Stimulated activated CD4-positive, alpha-beta T cell treated with anti-CD3 and anti-CD28 coated beads, Interleukin-12 subunit alpha, Interleukin-12 subunit beta, amount 100 ng/mL, for 48 hours (primary cell): ENCODE measurements at places on chromosomes 7 and 10.

DNA sequence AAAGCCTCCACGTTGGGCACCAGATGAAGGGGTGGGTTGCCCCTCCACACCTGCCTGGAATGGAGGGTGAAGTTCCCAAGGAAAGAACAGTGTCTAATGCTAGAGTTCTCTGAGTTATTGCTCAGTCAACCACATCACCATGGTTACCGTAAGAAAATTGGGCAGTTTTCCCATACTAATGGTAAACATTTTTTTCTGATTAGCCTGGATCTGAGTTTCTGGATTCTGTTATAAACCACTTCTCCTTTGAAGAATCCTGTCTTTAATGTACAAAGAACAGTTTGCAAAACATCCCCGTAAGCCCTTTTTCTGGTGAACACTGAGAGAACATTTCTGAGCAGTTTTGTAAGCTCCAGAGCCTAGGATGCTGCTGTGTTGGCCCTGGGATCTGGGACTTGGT, 45.5 kb downstream of the ABCC2 start:
- no peak for DNase-seq

DNA sequence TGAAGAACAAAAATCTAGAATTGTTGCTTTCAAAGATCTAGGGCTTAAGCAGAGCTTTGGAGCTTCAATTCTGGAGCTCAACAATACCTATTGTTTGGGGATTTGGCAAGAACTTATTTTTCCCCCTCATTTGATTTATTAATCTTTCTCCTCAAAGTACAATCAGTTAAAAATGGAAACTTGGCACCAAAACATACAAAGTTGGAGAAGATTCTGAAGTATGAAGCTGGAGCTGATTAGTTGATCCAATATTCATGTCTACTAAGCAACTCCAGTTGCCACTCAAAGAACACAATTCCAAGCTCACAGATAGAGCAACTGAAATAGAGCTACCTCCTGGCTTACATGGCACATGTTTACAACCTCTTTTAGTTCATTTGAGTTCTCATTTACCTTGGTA, 3.8 kb downstream of the FAM13C start:
- no peak for DNase-seq

DNA sequence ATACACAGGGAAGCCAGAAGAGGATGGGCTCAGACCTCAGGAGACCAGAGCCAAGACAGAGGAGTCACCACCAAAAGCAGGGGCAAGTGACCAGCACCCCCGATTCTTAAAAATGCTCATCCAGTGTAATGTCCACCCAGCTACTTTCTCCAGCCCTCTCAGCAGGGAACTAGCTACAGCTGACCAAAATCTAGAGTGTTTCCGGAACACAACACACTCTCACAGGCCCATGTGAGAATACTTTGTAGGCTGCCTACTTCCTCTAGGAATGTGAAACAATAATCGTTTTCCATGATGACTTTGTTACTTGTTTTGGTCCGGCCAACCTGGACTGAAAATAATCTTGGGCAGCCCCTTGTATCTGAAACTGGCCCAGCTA, 14.5 kb downstream of the PSAP start:
- no peak for DNase-seq

GRCh38 chr7:50724526-50725520, 57.9 kb downstream of the GRB10 start:
- DNase-seq, result no peak

- no peak for DNase-seq
These were observed 1.5 kb upstream of the JAZF1 start for GRCh38 chr7:28182071-28182471.

DNA sequence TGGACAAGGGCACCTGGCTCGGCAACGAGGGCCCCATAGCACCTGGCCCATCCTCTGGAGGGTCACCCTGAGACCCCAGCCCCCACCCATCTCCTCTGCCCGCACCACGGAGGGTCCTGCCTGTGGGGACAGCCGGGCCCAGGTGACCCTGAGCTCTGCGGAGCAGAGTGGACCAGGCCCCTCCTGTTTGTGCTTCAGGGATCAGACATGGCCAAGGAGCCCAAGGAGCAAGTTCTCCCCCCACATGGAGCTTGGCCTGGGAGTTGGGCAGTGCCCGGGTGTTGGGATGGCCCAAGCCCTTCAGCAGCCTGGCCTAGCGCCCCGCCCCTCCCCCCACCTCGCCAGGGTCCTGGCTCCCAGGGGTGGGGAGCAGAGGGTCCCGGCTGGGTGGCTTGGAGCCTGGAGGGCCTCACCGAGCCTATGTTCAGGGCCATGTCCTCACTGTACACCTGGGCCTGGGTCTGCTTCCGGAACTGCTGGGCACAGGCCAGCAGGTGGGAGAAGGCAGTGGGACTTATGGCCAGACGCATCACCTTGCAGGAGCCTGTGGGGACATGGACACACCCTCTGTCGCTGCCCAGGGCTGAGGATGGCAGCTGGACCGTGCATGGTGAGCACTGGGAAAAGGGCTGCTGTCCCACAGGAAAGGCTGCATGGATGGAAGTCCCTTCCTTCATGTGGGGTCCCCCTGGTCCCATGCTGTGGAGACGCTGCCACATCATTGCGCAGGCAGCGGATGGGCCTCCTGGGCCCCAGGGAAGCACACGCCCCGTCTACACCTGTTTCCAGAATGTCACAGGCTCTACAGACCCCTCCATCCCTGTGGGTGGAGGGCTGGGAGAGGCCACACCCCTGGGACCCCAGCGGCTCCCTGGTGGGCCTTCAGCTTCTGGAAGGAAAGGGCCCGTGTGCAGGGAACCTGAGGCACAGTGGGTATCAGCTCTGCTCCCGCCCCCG, 49.2 kb upstream of the NKX6-2 start:
- DNase-seq, result no peak

GRCh38 chr7:1572111-1572822, 2.4 kb upstream of the PSMG3 start:
- no peak for DNase-seq

GRCh38 chr7:148697256-148698006, 1.3 kb upstream of the CUL1 start:
- peak; percentile 56 for DNase-seq

DNA sequence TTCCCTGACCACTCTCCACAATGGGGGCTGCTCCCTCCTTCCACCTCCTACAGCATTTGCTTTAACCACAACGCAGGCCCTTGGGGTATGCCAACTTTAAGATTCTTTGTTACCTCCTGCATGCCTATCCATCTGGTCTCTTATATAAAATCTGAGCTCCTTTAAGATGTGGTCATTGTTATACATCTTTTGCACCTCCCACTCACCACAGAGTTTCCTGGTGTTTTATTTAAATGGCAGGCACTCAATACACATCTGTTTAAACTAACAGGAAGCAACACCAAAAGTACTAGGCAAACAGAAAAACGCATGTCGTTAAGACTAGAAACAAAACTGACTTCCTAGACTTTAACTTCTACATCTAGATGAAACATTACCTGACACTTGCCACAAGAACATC, 36.3 kb downstream of the SLC25A13 start:
- DNase-seq, result no peak

- DNase-seq, result no peak
These were observed 479.3 kb upstream of the CELF2 start for GRCh38 chr10:10538326-10538725.

- peak; percentile 89 for DNase-seq
These were observed 6.5 kb downstream of the ARPC1B start for GRCh38 chr7:99380823-99381663.

DNA sequence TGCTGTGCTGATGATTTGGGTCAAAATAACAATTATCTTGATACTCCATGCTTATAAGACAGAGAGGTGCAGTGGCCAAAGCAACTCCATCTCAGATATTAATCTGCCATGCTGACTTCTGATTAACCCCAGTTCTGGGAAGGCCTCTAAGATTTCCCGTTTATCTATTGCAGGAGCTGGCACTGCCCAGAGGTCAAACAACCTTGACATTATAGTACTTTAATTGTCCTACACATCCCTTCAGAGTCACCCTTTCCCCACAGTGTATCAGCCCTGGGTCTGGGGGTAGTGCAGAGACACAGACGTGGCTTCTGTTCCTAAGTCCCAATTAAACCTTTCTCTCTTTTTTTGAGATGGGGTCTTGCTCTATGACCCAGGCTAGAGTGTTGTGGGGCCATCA, 63.8 kb downstream of the PARD3 start:
- no peak for DNase-seq
